ENCODE measurements at places on chromosomes 1 and 21.
A peak's percentile ranks its signal among the peaks of the same experiment; 100 is the strongest.

DNA sequence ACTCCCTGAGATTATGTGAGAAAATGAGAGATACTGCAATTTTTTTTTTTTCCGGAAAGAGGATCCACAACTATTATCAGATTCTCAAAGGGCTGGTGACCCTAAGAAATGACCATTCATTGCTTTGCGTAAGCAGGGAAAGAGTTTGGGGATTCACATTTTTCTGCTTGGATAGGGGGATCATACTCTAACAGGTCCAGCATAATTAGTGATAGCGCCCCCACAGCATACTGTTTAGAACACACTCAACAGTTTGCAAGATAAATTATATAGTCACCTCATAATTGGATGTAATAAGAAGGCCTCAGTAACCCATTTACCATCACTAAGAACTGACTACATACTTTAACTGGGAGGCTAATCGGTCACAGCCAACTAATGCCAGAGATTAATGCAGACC lies 1.9 kb downstream of the CCT3 start:
- no peak for DNase-seq

DNA sequence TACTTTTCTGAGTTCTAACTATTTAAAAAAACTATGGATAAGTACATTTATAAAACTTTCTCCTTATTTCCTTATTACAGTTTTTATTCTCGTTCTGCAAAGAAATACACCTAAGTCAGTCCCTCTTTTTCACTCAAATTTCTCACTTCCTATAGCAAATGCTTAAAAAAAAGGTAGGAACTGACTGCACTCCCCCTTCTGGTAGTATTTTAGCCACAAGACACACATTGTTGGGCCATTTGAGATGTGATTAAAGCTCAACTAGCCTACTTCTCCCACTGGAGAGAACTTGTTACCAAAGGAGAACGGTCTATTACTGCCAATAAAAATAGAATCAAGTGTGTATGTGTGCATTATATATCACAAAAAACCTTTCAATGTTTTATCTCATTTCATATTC lies 521.9 kb upstream of the PRMT6 start:
- no peak for DNase-seq

DNA sequence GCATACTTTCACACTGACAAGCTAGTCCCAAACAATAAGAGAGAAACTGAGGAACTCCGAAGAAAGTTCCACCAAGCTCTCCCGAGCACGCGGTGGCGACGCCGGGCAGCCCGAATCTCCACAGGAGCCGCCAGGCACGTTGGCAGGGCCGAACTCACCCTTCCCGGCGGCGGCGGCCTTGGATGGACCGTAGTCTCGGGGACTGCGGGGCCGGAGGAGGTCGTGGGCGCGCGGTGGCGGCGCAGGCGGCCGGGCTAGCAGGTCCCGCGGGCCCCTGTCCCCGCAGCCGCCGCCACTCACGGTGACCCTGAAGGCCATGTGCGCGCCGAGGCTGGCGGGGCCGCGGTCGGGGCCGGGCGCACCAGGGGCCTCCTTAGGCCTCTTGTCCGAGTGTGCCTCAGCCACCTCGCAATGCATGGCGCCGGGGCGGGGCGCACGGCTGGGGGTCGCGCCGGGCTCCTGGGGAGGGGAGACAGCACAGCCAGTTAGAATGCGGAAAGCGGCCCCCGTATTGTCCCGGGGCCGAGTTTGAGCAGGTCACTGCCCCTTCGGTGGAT lies 1.2 kb downstream of the GLIS1 start:
- no peak for DNase-seq

DNA sequence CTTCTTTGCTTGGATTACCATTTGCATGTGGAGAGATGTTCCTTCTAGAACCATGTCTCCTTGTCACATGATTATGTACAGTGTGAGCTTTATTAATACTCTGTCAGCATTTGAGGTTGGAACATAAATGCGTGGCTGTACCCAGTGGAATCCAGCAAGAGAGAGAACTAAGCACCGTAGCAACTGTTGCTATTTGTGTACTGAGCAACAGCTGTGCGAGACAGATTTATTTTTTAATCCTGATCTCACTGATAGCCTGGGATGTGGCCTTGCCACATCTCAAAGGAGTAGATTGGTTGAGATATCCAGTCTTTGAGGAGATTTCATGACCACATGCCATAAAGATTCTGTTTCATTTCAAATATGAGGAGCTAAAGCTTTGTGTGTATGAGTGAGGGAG lies 43.4 kb downstream of the KIF1B start:
- no peak for DNase-seq

- DNase-seq, result no peak
Measured at GRCh38 chr1:193634876-193635275, 448.5 kb upstream of the B3GALT2 start.

GRCh38 chr1:2451741-2452140 lies 24.3 kb upstream of the PLCH2 start:
- DNase-seq, result no peak

DNA sequence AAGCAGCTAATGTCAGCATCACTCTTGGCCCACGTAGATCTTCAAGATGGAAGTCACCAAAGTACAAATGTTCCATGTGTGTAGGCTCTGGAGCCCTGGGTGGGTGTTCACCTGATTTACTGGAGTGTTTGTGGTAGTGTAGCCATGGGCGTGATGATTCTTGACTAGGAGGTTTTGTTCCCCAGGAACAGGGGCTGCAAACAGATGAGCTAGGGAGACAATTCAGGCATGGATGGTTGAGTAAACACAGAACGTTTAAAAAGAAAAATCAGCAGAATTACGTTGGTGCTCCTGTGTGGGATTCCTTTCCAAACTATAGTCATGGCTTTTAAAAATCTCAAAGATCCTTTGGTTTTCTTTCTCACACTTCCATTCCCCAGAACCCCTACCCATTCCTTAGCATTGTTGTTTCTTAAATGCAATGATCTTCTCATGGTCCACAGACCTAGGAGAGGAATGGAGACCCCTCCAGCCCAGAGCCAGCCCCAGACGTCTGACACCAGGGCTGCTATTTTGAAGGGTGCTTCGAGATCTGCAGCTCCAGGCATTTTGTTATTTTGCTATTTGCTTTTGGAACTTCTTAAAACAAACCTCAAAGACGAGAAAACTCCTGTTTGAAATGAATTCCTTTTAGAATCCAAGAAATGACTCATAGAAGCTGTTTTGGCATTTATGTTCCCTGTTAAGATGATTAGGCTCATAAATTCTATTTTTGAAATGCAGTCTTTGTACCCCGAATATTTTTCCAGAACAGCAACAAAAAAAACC lies 115.1 kb downstream of the ETS2 start:
- DNase-seq, result no peak

GRCh38 chr1:183920651-183921050 lies 115.7 kb downstream of the RGL1 start:
- DNase-seq, result no peak

DNA sequence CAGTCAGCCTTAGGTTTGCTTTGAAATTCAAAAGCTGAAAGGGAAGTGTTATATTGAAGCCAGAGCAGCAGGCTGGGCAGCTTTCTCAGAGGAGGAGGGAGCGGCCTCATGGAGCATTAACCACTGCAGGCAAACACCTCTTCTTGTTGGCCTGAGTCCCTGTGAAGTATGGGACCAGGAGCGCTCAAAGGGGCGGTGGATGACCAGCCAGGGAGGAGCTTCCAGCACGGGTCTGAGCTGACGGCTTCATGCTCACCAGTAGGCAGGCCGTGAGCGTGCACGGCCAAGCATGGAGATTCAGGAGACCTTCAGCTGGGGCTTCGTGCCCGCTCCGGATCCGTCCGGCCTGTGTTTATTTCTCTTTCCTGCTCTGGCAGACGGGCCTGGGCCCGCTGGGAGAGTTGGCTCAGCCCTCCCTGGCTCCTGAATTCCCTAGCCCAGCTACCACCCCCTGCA lies 245.2 kb downstream of the TRABD2B start:
- DNase-seq, result no peak

GRCh38 chr1:169711469-169712308 lies at the start of gene SELL:
TSS of gene SELL (minus strand) at chr1:169711620. CDS start at chr1:169711498, 122 bp downstream.
- DNase-seq, result peak; percentile 36

DNA sequence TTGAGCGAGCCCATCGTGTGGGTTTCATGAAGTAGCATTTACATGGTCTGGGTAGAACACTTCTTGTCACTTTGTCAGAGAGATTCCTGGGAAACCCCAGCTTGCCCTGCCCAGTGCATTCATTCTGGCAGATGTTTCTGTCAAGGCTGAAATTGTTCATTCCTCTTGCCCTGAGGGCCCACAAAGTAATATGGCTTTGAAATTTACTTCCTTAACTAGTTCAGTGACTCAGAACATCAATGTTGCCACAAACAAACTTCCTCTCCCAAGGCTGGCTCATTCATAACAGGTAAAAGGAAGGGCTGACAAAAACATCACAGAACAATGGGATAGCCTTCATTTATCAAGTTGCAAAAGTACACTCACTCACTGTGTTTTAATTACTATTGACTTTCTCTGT lies 5.0 kb upstream of the KIAA0040 start:
- no peak for DNase-seq
